ENCODE measurements at places on chromosomes 2 and 18. TPM values are rescaled to one million over a fixed set of nuclear protein-coding genes. Genes with fewer than 3 reads are reported as not detected.
A peak's percentile ranks its signal among the peaks of the same experiment; 100 is the strongest.

DNA sequence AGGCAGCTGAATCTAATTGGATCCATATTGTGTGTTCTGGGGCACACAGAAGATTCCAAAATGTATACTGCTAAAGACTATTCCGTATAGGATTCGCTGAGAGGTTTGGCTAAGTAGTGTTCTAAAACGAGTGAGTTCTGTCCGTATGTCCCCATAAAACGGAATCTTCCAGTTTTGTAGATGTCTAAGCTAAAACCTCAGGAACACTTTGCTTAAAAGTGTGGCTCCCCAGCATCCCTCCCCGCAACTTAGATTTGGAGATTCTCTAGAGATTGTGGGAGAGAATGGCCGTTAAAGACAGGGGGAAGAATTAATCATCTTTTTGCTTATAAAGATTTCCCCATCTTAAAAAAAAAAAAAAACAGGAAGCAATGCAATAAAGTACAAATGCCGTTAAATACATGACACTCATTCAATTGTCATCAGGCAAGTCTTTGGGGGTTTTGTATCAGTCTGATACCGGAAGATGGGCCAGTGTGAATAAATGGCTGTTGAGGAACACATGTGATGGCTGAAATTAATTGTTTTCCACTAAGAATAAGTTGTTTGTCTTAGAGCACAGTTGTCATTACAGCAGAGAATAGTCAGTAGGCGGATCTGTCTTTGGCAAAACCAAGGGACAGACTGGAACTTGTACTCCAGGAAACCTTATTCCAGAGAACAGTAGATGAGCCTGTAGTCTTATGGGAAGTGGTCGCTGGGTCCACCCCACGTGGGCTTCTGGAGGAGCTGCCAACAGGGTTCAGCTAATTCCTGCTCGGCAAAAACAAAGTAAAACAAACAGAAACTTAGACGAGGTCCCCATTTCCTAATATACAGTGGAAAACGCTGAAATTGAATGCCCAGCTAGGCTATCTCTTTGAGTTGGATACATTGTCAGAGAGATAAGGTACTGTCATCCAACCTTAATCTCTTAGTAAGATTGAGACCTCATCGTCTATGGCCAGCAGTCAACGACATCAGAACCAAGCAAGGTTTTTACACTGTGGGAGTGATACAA is 1.7 kb downstream of the EMILIN2 start:
- H3K4me1 ChIP-seq, result no peaks in the 10 kb centered on the region
- no peak overlapping the region for H3K27ac ChIP-seq
- peak overlapping the region; percentile 72 for H3K4me3 ChIP-seq
- H3K36me3 ChIP-seq, result no peaks in the 10 kb centered on the region

DNA sequence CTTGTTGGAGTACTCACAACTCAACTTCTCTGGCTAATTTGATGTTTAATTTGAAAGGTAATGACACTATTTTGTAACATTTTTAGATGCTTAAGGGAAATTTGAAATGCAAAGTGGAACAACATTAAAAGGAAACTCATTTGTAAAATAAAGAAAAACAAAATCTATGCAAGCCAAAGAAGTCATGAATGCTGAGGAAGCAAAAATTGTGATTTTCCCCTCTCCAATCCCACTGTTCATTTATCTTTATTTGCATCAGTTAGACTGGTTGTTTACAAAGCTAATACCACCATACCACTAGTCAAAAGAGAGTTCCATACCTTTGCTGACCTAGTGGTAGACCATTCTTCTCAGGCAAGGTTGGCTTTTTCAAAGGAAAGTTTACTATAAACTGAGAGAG is 2.2 kb upstream of the B4GALT6 start:
- peaks cover 8% of the 10 kb centered on the region for H3K4me1 ChIP-seq
- no peaks in the 10 kb centered on the region for H3K36me3 ChIP-seq
- H3K27ac ChIP-seq, result no peak overlapping the region
- no peak overlapping the region for H3K4me3 ChIP-seq
- H3K27me3 ChIP-seq, result no peaks in the 10 kb centered on the region

The CNDP1 gene
- total RNA-seq, result not detected

GRCh38 chr18:32909798-32910561 is 137.2 kb upstream of the KLHL14 start:
- H3K36me3 ChIP-seq, result no peaks in the 10 kb centered on the region
- H3K4me1 ChIP-seq, result no peaks in the 10 kb centered on the region
- no peaks in the 10 kb centered on the region for H3K27me3 ChIP-seq
- H3K4me3 ChIP-seq, result no peak overlapping the region
- no peak overlapping the region for H3K27ac ChIP-seq
- DNase-seq, result no peak

GRCh38 chr18:72542342-72542741 is 1.8 kb downstream of the CBLN2 start:
- peaks cover 19% of the 10 kb centered on the region for H3K27me3 ChIP-seq
- H3K36me3 ChIP-seq, result no peaks in the 10 kb centered on the region
- peak; percentile 70 for DNase-seq
- H3K27ac ChIP-seq, result no peak overlapping the region
- no peaks in the 10 kb centered on the region for H3K4me1 ChIP-seq

DNA sequence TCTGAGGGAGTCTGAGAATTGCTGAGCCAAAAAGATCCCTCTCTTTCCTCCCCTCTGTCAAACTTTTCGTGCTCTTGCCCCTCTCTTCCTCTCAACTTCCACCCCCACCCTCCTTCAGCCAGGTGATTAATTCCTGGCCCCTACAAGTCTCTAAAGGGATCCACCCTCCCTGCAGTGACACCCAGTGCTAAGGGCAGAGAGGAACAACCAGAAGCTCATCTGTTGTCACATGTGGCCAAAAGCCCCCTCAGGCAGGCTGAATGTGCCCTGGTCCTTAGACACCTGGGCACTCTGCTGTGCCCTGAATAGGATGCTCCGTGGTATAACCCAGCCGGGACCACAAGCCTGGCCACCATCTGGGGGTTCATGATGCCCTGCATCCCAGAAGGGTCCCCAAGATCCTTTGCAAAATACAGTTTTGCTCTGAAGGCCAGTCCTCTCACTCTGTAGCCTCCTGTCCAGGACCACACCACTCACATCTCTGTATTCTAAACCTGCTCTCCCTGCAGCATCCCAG is 234.4 kb downstream of the BCL11A start:
- H3K4me1 ChIP-seq, result peaks cover 5% of the 10 kb centered on the region
- no peaks in the 10 kb centered on the region for H3K27me3 ChIP-seq
- DNase-seq, result no peak
- no peak overlapping the region for H3K4me3 ChIP-seq
- no peaks in the 10 kb centered on the region for H3K36me3 ChIP-seq

The MC4R gene
- total RNA-seq, result not detected

The CNGA3 gene
- total RNA-seq, result not detected

DNA sequence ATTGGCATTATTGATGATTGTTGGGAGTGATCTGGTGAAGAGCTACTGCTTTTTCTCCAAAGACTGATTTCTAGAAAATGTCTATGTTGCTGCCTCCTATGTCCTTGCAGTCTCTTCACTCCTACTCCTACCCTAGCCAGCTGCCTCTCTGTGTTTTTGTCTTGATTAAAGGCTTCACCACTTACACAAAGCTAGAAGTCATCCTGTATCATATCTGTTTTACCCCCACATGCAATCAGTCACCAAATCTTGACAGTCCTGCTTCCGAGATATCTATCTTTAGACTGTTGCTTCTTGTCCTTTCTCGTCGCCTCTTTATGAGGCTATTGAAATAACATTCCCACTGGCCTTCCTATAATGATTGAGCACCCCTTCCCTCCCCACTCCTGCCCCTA is 84.5 kb upstream of the ITGA4 start:
- no peak overlapping the region for H3K27ac ChIP-seq
- no peaks in the 10 kb centered on the region for H3K4me1 ChIP-seq
- no peaks in the 10 kb centered on the region for H3K27me3 ChIP-seq
- no peak overlapping the region for H3K4me3 ChIP-seq
- no peak for DNase-seq
- H3K36me3 ChIP-seq, result no peaks in the 10 kb centered on the region

- DNase-seq, result no peak
- no peaks in the 10 kb centered on the region for H3K4me1 ChIP-seq
- H3K27me3 ChIP-seq, result no peaks in the 10 kb centered on the region
- no peaks in the 10 kb centered on the region for H3K36me3 ChIP-seq
These were observed 1085.8 kb downstream of the TDRD15 start for GRCh38 chr2:22209545-22209944.

DNA sequence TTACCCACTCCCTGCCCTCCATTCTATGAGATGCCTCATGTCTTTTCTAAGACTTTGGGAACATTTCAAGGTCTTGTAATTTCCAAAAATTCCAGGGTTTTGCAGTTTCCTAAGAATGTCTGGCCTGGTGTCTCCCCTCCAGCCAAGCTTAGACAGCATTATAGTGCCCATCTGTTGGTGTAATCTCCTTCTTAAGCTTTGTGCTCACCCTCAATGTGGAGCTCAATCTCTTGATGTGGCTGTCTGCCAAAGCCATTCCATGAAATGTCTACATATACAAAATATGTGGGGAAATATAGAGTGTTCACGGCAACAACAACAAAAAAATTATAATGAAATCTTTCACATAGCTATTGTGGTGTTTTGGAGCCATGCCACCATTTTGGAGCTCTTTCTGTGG is 558.4 kb downstream of the PIK3C3 start:
- H3K27me3 ChIP-seq, result no peaks in the 10 kb centered on the region
- no peak overlapping the region for H3K27ac ChIP-seq
- no peak for DNase-seq
- H3K4me3 ChIP-seq, result no peak overlapping the region
- no peaks in the 10 kb centered on the region for H3K36me3 ChIP-seq

The GPN1 gene
- total RNA-seq, result 43.5 TPM

The LMAN2L gene
- total RNA-seq, result 15.7 TPM

- H3K36me3 ChIP-seq, result no peaks in the 10 kb centered on the region
- no peaks in the 10 kb centered on the region for H3K4me1 ChIP-seq
- DNase-seq, result no peak
- no peak overlapping the region for H3K27ac ChIP-seq
- no peak overlapping the region for H3K4me3 ChIP-seq
- H3K27me3 ChIP-seq, result no peaks in the 10 kb centered on the region
These were observed 104.8 kb downstream of the CABYR start for GRCh38 chr18:24243677-24244076.

The HSBP1L1 gene
- total RNA-seq, result 1.0 TPM

- no peak for DNase-seq
- no peak overlapping the region for H3K4me3 ChIP-seq
- no peaks in the 10 kb centered on the region for H3K36me3 ChIP-seq
- no peaks in the 10 kb centered on the region for H3K27me3 ChIP-seq
- peaks cover 2% of the 10 kb centered on the region for H3K4me1 ChIP-seq
- no peak overlapping the region for H3K27ac ChIP-seq
These were observed 83.3 kb downstream of the SMIM21 start for GRCh38 chr18:75344161-75344560.

DNA sequence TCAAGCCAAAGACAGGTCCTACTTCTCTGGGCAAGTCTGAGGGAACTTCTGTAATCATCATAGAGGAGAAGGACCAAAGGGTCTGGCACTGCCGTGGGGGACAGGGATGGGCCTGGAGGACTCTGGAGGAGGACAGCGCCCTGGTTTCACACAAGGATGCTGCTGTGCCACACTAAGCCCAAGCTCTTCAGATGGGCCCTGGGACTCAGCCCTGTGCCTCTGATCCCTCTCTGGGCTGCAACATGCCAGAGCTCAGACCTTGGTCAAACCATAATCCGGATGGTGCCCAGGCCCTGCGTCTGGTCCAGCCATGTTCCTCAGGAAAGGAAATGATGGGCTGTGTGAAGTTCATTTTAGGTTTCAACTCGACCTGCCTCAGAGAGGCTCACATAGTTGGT is 222.0 kb upstream of the COPS8 start:
- peaks cover 2% of the 10 kb centered on the region for H3K4me1 ChIP-seq
- H3K36me3 ChIP-seq, result no peaks in the 10 kb centered on the region
- no peak overlapping the region for H3K27ac ChIP-seq
- no peak overlapping the region for H3K4me3 ChIP-seq
- DNase-seq, result peak; percentile 8
- H3K27me3 ChIP-seq, result no peaks in the 10 kb centered on the region

- H3K27me3 ChIP-seq, result no peaks in the 10 kb centered on the region
- no peaks in the 10 kb centered on the region for H3K4me1 ChIP-seq
- no peaks in the 10 kb centered on the region for H3K36me3 ChIP-seq
- no peak for DNase-seq
- no peak overlapping the region for H3K27ac ChIP-seq
These were observed 68.2 kb upstream of the CAB39 start for GRCh38 chr2:230644356-230644935.

- no peaks in the 10 kb centered on the region for H3K36me3 ChIP-seq
- H3K27me3 ChIP-seq, result no peaks in the 10 kb centered on the region
- DNase-seq, result no peak
- no peaks in the 10 kb centered on the region for H3K4me1 ChIP-seq
- no peak overlapping the region for H3K4me3 ChIP-seq
These were observed 29.6 kb downstream of the PKP4 start for GRCh38 chr2:158486150-158486969.

DNA sequence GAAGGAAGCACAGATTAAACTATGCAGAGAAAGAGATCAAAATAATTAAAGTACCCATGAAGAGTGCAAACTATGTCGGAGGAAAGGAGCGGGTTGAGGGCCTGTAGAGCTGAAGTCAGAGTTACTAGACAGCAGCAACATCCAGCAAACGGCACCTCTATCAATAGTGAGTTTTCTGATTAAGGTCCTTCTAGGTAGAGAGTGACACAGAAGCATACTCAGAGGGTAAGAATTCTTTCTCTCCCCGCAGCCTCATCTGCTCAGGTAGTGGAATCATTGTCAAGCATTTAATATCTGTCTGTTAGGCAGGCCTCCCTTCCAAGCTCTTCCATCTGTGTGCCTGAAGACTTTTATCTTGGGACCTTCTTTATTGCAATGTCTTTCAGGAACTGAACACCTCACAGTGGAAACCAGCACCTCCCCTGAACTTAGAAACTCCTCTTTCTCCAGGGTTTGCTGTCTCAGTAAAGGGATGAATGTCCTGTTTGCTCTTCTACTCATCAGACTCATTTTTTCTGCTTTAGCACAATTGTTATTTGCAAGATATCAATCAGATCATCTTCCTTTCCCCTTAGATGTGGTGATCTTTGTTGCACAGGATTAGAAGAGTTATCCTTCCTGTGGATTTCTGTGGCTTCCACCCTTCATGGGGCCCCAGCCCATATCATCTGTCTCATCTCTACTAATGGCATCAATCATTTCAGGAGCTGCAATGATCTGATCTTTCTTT is 28.8 kb downstream of the SP140 start:
- H3K4me3 ChIP-seq, result no peak overlapping the region
- no peaks in the 10 kb centered on the region for H3K4me1 ChIP-seq
- H3K27ac ChIP-seq, result no peak overlapping the region
- no peak for DNase-seq

GRCh38 chr2:70247364-70248180 is 856 bp downstream of the TIA1 start:
- peak overlapping the region; percentile 82 for H3K4me3 ChIP-seq
- no peaks in the 10 kb centered on the region for H3K27me3 ChIP-seq
- DNase-seq, result no peak
- peaks cover 5% of the 10 kb centered on the region for H3K4me1 ChIP-seq
- H3K27ac ChIP-seq, result peak overlapping the region; percentile 99

The NPPC gene
- 4.7 TPM for total RNA-seq

DNA sequence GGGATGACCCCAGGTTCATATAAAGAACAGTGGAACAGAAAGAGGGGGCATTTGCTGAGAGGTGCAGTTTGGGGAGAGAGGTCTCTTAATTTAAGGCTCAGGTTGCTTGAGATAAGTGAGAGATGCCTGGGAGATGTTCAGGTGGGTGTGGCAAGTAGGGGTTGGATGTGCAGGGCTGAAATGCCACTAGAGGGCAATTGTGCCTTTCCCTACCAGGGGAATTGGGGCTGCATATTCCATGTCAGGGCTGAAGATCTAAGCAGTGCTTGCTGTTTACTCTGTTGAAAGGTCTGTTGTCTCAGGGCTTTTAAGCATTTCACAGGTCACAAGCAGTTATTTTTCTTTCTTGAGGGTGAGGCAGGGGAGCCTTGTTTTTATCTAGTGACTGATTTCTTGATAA is 7.8 kb downstream of the CCDC85A start:
- H3K27me3 ChIP-seq, result peaks cover 28% of the 10 kb centered on the region
- no peaks in the 10 kb centered on the region for H3K4me1 ChIP-seq
- H3K27ac ChIP-seq, result no peak overlapping the region
- H3K4me3 ChIP-seq, result no peak overlapping the region

The ONECUT2 gene
- 1.9 TPM for total RNA-seq
